CMK (cell line): ENCODE measurements at places on chromosomes 1 and 21.

- no peak for DNase-seq
These were observed 328.2 kb downstream of the KCTD3 start for GRCh38 chr1:215895276-215895675.

DNA sequence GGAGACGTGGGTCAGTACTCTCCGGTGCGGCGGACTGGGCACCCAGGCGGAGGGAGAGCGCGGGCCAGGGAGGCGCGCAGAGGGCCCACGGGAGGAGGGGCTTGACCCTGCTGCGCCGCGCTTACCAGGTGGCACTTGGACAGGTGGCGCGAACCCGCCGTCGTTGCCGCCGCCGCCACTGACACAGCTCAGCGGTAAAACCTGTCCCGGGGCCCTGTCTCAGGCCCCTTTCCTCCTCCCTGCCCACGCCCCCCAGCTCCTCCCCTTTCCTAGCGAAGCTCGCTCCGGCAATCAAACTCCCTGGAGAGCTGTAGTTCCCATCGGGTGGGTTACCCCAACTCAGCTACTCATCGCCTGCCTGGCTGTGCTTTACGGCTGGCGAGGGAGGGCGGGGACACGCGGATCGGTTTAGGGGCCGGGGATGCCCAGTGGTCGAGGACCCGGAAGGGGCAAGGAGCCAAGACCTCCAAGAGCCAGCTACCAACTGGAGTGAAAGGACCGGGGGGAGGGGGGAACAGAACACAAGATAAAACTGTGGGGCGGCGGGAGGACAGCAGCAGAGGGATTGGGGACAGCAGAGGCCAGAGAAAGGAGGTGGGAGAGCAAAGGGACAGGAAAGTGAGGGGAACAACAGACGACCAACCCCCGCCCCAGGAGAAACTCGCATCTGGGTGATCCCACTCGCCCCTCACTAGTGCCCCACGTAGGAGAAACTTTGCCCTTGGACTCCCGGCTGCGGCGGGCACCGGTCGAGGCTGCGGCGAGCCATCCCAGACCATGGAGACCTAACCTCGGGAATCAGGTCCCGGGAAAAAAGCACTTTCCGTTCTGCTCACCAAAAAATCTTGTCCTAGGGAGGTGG, 2.9 kb downstream of the GFI1 start:
- DNase-seq, result no peak

GRCh38 chr1:54238353-54239034, 38.5 kb downstream of the MRPL37 start:
- DNase-seq, result no peak

GRCh38 chr1:84141182-84142003, 2.7 kb upstream of the PRKACB start:
- no peak for DNase-seq

- no peak for DNase-seq
These were observed 5.7 kb upstream of the COL6A2 start for GRCh38 chr21:46092026-46092764.

GRCh38 chr1:11280719-11281376, 7.8 kb downstream of the UBIAD1 start:
- no peak for DNase-seq

GRCh38 chr1:115326419-115326818, 11.6 kb downstream of the NGF start:
- DNase-seq, result no peak

- DNase-seq, result no peak
These were observed 3.6 kb upstream of the GPR61 start for GRCh38 chr1:109535971-109536491.

DNA sequence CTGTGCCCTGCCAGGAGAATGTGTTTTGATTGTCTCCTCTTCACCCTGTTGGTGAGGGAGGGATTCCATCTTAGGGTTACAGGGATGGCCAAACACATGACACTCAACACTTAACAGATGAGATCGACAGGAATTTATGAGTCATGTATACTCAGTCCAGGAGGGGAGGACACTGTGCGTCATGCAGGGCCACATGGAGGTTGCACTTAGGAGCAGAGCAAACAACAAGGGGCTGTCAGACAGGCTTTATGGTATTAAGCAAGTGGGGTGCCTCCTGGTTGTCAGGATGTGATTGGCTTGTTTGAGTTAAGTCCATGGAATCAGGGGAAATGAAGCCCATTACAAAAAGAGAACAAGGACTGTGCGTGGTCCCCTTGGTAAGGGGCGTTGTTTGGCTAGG, 26.9 kb downstream of the EDARADD start:
- no peak for DNase-seq

GRCh38 chr1:205543351-205544301, 39.2 kb downstream of the CDK18 start:
- no peak for DNase-seq

- DNase-seq, result no peak
These were observed 48.4 kb upstream of the RUNX1 start for GRCh38 chr21:35097525-35097924.

DNA sequence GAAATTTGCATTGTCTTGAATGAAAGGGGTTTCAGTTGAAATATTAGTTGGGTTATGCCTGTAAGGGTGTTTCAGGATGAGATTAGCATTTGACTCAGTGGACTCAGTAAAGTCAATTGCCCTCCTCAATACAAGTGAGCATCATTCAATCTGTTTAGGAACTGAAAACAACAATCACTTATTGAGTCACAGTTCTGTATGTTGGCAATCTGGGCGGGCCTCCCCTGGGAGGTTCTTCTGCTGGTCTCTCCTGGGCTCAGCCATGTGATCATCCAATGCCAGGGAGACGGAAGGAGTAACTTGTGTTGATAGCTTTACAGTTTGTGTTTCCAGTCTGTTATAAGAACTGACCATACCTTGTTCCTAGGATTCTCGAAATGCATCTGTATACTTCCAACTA, 262.9 kb upstream of the RUNX1 start:
- DNase-seq, result no peak

DNA sequence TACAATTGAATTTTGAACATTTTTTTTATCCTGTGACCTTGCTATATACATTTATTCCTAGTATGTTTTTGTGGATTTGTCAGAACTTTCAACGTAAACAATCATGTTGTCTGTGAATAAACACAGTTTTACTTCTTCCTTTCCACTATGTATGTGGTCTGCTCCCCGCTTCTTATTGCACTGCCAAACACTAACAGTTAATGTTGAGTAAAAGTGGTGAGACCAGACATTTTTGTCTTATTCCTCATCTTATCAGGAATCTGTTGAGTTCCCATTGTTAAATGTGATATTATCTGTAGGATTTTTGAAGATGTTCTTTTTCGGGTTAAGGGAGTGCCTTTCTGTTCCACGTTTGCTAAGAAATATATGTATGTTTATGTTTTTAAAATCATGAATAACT, 45.9 kb downstream of the CAMSAP2 start:
- DNase-seq, result no peak

DNA sequence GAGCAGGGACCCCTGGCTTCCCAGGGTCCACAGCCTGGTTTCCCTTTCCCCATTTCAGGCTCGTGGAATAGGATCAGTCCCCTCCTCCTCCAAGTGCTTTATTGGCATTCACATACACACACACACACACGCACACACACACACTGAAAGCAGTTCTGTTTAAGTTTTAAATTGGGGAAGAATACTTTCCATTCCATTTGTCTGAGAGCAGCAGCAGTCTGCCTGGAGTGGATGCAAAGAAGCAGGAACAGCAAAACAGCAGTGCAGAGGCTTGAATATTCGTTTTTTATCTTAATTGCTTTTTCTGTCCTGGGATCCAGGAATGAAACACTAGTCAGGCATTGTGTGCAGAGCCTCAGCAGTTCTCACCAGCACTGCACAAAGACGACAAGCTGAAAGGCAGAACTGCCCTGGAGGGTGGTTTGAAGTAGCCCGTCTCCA, 7.1 kb downstream of the CYB561D1 start:
- no peak for DNase-seq

GRCh38 chr1:70496181-70496580, 85.1 kb downstream of the CTH start:
- DNase-seq, result no peak

DNA sequence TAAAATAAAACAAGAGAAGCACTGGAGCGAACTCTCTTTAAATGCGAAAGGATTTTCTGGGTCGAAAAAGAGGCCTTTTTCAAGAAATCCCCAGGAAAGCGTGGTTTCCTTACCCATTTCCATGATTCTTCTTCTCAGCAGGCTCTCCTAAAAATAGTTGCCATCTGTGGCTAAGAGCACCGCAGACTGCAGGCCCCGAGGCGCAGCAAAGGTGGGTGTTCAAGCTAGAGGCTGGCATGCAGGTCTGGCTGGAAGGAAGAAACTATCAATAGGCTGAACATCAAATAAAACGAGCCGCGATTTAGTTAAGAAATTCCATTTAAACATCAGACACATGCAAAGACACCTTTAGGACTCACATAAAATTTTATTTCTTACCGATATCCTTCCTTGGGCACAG, 135.1 kb downstream of the ADAMTS1 start:
- DNase-seq, result no peak

DNA sequence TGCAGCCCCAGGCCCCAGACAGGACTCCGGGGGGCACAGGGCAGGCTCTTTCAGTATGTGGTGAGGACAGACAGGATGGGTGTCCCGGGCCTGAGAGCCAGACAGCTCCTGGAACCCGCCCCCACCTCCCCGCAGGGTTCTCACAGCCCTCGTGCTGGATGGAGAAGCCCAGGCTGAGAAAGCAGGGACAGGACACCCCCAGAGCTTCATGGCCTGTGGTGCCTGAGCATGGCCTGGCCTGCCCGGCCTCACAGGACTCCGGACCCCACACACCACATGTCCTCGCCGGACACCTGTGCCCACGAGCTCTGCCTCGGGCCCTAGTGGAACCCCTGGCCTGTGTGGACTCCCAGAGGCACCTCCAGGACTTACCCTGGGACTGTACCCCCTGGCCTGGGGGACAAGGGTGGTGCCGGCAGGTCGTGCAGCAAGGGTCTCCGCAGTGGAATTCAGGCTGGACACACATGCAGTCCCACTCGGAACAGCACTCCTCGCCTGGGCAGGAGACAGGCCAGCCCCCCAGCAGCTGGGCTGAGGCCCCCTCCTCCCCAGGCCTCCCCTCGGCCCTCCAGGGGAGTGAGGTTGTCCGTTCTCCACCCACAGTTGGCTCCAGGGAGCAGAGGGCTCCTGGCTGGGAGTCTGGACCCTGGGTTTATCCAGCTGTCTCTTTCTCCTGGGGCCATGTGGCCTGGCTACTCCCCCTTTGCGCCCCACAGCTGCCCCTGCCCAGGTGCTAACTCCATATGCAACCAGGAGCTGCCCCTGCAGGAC, 1.2 kb downstream of the TNFRSF18 start:
- DNase-seq, result no peak

DNA sequence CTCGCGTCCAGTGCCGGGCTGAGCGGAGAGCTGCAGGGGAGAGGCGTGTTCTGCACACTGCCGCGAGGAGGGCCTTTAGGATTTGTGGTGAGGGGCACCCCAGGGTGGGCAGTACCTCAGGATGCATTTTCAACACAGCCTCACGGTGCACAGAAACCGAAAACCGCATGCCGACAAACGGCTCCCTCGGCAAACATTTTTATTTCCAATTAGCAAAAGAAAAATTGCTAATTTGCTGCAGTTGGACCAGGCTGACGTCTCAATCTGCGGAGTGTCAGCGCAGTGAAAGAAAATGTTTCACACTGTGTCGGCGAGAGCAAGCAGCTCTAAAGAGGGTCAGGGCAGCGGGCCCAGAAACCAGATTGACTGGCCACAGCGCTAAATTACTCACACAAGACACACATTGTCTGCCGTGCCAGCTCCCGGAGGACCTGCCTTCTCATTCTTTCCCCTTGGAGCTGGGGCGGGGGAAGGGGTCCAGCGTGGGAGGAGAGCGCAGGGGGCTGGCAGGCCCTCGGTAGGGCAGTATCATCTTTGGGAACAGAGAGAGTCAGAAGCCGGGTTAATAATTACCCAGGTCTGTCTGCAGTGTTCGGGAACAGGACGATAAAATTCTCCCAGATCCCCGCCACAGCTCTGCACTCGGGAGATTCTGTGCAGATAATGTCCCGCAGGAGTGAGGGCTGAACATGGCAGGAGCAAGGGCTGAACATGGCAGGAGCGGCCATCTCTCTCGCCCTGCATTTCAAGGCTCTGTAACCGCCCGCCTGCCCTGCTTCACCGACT, 150.2 kb downstream of the PRDM16 start:
- no peak for DNase-seq

DNA sequence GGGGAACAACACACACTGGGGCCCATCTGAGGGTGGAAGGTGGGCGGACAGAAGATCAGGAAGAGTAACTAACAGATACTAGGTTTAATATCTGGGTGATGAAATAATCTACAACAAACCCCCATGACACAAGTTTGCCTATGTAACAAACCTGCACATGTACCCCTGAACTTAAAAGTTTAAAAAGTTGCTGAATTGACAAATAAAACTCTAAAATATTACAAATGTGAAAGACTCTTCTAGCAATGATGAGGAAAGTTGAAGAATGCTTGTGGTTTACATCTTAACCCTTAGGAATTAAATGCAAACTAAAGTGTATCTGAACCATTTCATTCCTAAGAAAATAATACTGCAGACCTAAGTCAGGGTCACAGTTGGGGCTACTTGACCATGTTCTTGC, 525.6 kb upstream of the CAMK1G start:
- DNase-seq, result no peak

DNA sequence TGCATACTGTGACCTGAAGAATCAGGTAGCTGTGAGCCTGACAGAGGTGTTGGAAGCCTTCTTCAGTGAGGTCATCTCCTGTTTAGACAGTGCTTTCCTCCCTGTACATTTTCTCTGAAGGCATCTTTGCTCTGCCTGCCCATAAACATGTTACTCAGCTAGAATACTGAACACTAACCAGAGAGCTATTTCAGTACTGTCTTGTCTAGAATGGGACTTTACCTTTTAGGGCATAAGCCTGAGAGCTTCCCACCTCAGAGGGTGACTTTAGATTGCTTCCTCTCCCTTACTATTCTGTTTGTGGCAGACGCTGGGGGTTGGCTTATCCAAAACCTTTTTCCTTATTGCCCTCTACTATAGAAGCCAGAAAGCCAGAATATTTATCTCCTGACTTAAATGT, 23.3 kb upstream of the ZNF326 start:
- no peak for DNase-seq

DNA sequence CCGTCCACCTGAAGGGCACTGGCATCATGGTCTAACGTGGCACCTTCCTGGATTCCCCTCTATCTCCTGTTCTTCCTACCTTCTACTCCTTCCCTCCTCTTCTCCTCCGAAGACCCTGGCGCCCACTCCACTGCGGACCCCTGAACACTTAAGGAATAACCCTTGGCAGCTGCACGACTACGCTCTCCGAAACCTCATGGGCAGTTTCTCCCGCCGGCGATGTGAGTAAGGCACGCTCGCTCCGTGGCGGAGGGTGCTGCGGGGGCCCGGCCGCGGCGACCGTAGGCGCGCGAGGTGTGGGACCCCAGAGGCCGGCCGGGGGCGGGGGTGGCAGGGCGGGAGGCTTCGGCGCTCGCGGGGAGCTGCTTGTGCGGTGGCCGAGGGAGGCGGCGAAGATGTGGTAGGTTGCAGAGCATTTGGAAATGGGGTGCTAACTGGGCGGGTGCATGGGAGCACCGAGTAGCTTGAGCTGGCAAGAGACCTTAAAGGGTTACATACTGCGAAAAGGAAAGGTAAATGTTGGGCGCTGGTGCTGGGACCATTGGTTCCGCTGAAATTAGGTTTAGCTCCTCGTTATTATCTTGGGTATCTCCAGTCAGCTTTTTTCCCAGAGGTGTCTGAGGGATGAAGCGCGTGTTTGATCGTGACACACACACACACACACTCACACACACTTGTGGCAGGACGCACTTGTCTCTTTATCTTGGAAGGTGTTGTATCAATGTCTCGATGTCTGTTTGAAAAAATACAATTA, 876 bp downstream of the LRRC7 start:
- DNase-seq, result no peak

GRCh38 chr21:32475162-32475812, 62.8 kb downstream of the EVA1C start:
- no peak for DNase-seq

- no peak for DNase-seq
These were observed 169.2 kb downstream of the LTN1 start for GRCh38 chr21:28823429-28823828.
